Fibroblast of lung (primary cell): ENCODE measurements at places on chromosomes 4 and X. TPM values are rescaled to one million over a fixed set of nuclear protein-coding genes. Genes with fewer than 3 reads are reported as not detected.

- peaks cover 2% of the 10 kb centered on the region for H3K4me1 ChIP-seq
- peak overlapping the region; percentile 77 for H3K27ac ChIP-seq
- H3K27me3 ChIP-seq, result no peaks in the 10 kb centered on the region
- peak; percentile 60 for DNase-seq
- H3K4me3 ChIP-seq, result peak overlapping the region; percentile 55
These were observed 12.6 kb downstream of the RUFY3 start for GRCh38 chr4:70734168-70734954.

Gene FGF13
- 2.5 and 4.1 TPM in 2 replicates for polyA plus RNA-seq

Gene PDCL2
- not detected in 2 replicates for polyA plus RNA-seq

- H3K27ac ChIP-seq, result no peak overlapping the region
- no peak overlapping the region for H3K4me3 ChIP-seq
- H3K27me3 ChIP-seq, result peaks cover 18% of the 10 kb centered on the region
- DNase-seq, result no peak
These were observed 37.5 kb downstream of the FGFBP1 start for GRCh38 chr4:15901007-15901406.

GRCh38 chr4:120005527-120005926 lies 61.1 kb downstream of the MAD2L1 start:
- H3K27me3 ChIP-seq, result no peaks in the 10 kb centered on the region
- no peak overlapping the region for H3K27ac ChIP-seq
- H3K36me3 ChIP-seq, result no peaks in the 10 kb centered on the region
- peaks cover 9% of the 10 kb centered on the region for H3K4me1 ChIP-seq
- no peak overlapping the region for H3K4me3 ChIP-seq

DNA sequence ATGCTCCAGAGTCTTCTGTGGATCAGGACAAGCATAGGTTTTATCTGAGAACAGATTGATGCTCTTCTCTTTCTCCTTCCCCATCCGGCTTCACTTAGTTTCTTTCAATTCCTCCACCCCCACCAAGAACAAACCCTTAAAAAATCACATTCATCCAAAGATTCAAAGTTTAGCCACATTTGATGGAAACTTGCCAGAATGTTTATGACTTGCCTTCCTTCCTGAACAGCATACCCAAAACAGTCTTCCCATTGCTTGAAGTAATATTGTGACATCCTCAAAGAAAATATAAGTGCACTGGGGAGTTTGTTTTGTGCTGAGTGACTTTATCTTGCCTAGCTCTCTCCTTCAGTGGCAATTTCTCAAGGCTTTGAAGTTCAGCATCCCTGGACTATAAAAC lies 83.0 kb downstream of the MAGEB17 start:
- no peak overlapping the region for H3K27ac ChIP-seq
- H3K4me1 ChIP-seq, result no peaks in the 10 kb centered on the region
- H3K36me3 ChIP-seq, result no peaks in the 10 kb centered on the region
- no peaks in the 10 kb centered on the region for H3K27me3 ChIP-seq

DNA sequence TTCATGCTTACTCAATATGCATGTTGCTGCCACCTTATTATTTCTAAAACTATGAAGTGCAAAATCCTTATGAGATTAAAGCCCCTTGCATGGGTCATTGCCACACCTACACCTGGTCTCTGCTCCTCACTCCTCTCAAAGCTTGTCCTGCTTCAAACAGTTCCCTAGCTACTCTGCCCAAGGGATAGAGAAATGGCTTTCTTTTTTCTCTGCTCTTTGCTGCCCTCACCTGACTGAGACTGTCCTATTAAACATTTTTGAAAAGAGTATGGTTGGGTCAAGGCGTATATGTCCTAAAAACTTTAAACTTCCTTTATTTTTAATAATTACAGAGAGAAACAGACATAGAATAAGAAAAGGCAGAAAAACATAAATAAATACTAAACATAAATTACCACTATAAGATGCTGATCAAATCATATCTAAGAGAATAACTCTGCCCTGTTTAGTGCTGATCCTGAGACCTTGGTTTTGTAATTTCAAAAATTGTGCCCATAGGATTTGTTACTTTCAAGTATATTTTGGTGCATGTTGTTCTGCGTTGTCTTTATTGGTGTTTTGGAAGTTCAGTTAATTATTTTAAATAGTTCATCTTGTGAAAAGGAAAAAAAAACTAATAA lies 704.9 kb upstream of the PABPC4L start:
- DNase-seq, result peak; percentile 3
- no peaks in the 10 kb centered on the region for H3K36me3 ChIP-seq
- no peaks in the 10 kb centered on the region for H3K4me1 ChIP-seq
- H3K27ac ChIP-seq, result no peak overlapping the region
- H3K27me3 ChIP-seq, result no peaks in the 10 kb centered on the region

GRCh38 chr4:48557478-48557877 lies 67.4 kb downstream of the ZAR1 start:
- H3K27me3 ChIP-seq, result no peaks in the 10 kb centered on the region
- H3K4me1 ChIP-seq, result no peaks in the 10 kb centered on the region
- DNase-seq, result no peak
- no peak overlapping the region for H3K27ac ChIP-seq
- no peak overlapping the region for H3K4me3 ChIP-seq

DNA sequence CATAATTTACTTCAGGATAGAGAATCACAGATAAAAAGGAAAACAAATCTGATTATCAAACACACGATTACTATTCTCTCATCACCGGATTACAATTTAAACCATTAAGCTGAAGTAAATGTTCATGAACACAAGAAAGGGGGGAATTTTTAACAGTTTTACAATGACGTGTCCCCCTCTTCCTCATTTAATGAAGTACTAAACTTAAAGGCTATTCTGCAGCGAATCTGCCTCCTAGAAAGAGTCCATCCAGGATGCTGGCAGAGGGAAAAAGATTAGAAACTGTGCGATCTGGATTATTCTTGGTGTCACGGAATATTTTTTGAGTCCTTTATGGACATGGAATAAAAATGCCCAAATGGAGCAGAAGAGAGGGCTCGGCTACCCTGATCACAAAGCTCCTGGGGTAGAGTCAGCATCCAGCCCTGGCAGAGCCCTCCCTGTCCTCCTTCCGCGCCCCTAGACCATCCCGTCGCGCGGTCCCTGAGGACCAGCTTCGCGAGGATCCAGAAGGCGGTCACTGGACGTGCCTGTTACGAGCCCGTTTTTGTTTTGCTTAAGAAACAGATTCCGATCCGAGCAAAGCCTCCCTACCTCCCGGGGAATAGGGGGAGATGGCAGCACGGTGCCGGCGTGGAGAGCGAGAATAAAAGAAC lies 1.2 kb downstream of the ELF2 start:
- H3K36me3 ChIP-seq, result no peaks in the 10 kb centered on the region
- no peaks in the 10 kb centered on the region for H3K27me3 ChIP-seq
- H3K27ac ChIP-seq, result peak overlapping the region; percentile 95
- DNase-seq, result peak; percentile 54
- peaks cover 3% of the 10 kb centered on the region for H3K4me1 ChIP-seq

DNA sequence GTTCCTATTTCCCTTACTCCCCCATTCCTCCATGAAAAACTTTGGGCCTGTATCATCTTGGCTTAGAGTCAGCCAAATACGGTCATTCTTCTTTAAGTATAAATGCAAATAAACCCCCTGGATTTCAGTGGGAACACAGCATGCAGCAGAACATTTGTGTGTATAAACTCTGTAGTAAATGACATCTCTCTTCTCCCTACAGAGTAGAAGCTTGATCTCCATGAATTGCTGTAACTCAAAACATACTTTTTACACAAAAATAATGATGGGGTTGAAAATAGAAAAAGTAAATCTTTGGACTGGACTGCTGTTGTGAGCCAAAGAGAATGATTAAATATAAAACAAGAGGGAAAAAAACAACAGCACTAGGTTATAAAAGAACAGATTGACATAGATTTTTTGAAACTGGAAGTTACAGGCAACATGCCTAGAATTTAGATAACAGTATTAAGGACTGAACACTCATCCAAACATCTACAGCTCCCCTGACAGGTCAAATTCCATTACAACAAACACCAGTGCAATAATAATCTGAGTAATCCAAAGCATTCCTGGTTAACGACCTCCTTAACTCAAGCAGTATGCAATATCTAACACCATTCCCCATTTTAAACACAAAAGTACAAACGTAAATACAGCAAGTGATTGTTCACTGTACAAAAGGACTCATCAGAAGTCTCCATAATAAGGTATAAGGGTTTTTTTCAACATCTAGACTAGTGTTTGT lies 30.7 kb downstream of the TSPAN5 start:
- H3K4me3 ChIP-seq, result no peak overlapping the region
- peak; percentile 60 for DNase-seq
- H3K36me3 ChIP-seq, result no peaks in the 10 kb centered on the region
- H3K4me1 ChIP-seq, result peaks cover 15% of the 10 kb centered on the region
- peak overlapping the region; percentile 56 for H3K27ac ChIP-seq

DNA sequence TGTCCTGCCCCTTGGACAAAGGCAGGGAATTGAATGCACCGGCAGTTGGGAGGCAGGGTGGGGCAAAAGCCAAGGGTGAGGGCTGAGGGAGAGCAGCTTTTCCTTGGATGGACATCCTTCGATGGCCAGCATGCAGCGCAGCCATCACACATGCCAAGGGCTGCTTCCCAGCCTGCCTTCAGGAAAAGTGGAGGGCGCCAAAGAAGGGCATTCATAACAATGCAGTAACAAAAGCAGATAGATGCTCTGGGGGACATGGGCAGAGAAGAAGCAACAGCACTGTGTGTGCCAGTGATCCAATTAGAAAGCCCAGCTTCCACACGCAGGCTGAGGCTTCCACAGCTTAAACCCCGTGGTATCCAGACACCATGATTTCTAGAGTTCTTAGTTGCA lies 71.5 kb downstream of the TSPAN5 start:
- H3K4me1 ChIP-seq, result no peaks in the 10 kb centered on the region
- no peak overlapping the region for H3K27ac ChIP-seq
- H3K36me3 ChIP-seq, result no peaks in the 10 kb centered on the region

GRCh38 chrX:68018248-68019203 lies 414.8 kb downstream of the OPHN1 start:
- no peak overlapping the region for H3K4me3 ChIP-seq
- peak; percentile 1 for DNase-seq
- H3K36me3 ChIP-seq, result no peaks in the 10 kb centered on the region
- no peaks in the 10 kb centered on the region for H3K4me1 ChIP-seq
- H3K27me3 ChIP-seq, result no peaks in the 10 kb centered on the region
- no peak overlapping the region for H3K27ac ChIP-seq

DNA sequence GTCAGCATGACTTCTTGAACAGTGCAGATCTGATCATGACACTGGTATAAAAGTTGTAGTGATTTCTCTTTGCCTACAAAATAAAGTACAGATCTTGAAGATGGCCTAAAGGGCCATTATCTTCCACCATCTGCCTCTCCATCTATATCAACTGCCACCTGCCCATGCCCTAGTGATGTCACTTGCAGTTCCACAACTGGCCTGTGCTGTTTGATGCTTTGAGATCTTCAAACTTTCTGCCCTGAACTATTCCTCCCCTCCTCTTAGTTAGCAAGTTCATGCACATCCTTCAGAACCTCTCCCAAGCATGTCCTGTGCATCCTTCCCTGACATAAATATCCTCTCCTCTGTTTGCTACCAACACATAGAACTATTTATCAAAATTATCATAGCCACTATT lies 217.0 kb downstream of the SOWAHB start:
- H3K27me3 ChIP-seq, result no peaks in the 10 kb centered on the region
- H3K4me1 ChIP-seq, result no peaks in the 10 kb centered on the region
- no peak overlapping the region for H3K4me3 ChIP-seq
- H3K27ac ChIP-seq, result no peak overlapping the region

DNA sequence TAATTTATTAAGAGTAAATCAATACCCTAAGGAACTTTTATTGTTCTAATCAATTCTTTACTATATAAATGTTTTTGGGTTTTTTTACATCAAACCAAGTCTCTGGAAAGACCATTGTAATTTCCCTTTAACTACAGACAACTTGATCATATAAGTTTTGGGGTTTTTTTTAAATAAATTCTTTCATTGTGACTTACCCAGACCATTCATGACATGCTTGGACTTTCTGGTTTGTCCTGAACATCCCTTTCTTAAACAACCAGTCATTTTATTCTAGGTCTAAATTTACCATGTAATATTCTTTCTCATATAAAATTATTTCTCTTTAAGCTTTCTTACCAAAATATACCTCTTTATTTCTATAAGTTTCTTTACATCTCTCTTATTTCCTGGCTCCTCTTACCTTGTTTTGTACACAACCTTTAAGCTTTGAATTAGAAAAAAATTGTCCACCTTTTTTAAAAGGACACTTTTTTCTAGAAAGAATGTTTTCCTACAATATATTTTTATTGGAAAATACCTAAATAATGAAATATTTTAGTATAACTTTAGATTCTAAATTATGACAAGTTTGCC lies 8.4 kb downstream of the CNGA1 start:
- H3K4me3 ChIP-seq, result no peak overlapping the region
- H3K36me3 ChIP-seq, result no peaks in the 10 kb centered on the region
- DNase-seq, result no peak
- no peaks in the 10 kb centered on the region for H3K27me3 ChIP-seq
- no peaks in the 10 kb centered on the region for H3K4me1 ChIP-seq

- H3K4me3 ChIP-seq, result no peak overlapping the region
- no peaks in the 10 kb centered on the region for H3K36me3 ChIP-seq
- H3K27ac ChIP-seq, result no peak overlapping the region
- H3K4me1 ChIP-seq, result no peaks in the 10 kb centered on the region
- no peak for DNase-seq
These were observed 23.9 kb upstream of the APLN start for GRCh38 chrX:129678614-129679195.

GRCh38 chrX:16023790-16024734 lies 99.3 kb upstream of the GRPR start:
- H3K4me1 ChIP-seq, result peaks cover 5% of the 10 kb centered on the region
- H3K27me3 ChIP-seq, result no peaks in the 10 kb centered on the region
- H3K36me3 ChIP-seq, result no peaks in the 10 kb centered on the region
- no peak overlapping the region for H3K27ac ChIP-seq

Gene TMSB15C
- 1.9 and 2.0 TPM in 2 replicates for polyA plus RNA-seq

Gene VCX3A
- polyA plus RNA-seq, result not detected in 2 replicates

DNA sequence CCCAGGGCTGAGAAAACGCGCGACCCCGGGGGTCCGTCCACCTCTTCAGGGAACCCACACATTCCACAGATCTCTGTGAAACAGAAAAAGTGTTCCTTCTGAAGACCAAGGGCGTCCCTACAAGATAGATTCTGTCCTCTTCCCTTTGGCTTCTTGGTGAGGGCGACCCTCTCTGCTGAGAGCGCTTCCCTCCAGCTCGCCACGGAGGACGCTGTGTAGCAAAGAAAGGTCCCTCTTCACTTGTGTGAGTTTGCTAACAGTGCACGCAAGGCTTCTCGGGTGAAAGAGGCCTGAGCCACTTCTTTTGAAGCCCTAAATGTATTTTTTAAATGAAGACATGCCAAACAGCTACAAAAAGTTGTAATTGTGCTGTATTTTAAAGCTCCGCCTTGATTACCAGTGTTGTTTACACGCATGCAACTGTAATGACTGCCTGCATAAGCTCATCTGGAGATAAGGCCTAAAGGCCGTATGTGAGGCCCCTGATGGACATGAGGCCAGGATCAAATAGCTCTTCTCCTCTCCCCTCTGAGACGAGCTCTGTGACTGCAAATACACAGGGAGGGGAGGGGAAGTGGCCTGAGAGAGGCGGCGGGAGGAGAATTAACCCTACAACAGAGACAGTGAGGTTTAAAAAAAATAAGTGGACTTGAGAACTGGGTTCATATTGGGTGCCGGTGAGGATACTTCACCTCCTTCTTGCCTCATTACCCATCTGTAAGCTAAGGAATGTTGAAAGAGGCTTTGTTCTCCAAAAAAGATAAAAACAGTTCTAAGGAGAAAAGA lies 95.5 kb downstream of the SOWAHB start:
- peak; percentile 50 for DNase-seq
- H3K36me3 ChIP-seq, result no peaks in the 10 kb centered on the region
- peaks cover 16% of the 10 kb centered on the region for H3K4me1 ChIP-seq
- peak overlapping the region; percentile 41 for H3K27ac ChIP-seq

Gene GLA
- polyA plus RNA-seq, result 23.1 and 30.3 TPM in 2 replicates

- no peak overlapping the region for H3K4me3 ChIP-seq
- no peaks in the 10 kb centered on the region for H3K4me1 ChIP-seq
- H3K27ac ChIP-seq, result no peak overlapping the region
- DNase-seq, result no peak
- H3K27me3 ChIP-seq, result no peaks in the 10 kb centered on the region
These were observed 565.1 kb upstream of the NDST4 start for GRCh38 chr4:115678425-115678941.
